NCI-H1436 (cell line): ENCODE measurements at places on chromosomes 1 and 21.
A peak's percentile ranks its signal among the peaks of the same experiment; 100 is the strongest.

GRCh38 chr1:48676376-48676775 lies 100.3 kb downstream of the BEND5 start:
- no peak for DNase-seq

- DNase-seq = no peak
Observed at GRCh38 chr1:208829595-208829994, 585.4 kb upstream of the PLXNA2 start.

DNA sequence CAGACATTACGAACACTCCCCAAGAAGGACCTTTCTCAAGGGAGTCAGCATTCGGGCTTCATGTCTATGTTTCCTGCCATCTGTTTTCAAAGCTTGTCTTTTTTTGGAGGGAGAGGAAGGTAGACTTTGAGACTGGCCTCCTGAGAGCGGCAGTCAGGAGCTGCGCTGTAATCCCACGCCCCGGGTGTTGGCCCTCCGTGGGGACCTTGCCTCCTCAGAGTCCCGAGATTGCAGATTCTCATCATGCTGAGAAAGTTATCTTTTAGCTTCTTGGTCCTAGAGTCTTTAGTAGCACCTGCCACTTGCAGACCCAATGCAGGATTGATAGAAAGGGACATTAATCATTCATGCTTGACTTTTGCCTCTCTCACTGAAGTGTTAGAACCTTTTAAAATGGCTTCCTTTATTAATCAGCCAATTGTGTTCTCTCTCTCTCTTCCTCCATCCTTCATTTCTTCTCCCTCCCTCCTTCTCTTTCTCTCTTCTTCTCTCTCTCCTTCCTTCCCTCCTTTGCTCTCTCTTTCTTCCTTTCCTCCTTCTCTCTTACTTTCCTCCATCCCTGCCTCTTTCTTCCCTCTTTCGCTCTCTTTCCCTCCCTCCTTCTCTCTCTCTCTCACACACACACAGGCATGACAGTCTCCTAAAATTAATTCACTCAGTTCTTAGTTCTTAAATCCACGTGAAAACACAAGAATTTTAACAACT lies 25.2 kb upstream of the GNPAT start:
- DNase-seq = no peak

GRCh38 chr1:21931171-21932093 lies 5.7 kb downstream of the HSPG2 start:
- no peak for DNase-seq

GRCh38 chr1:65420590-65421350 lies at the start of the genes LEPR and LEPROT:
Gene LEPR (plus strand): TSS chr1:65420668. CDS start chr1:65565566, 144,898 bp downstream.
Gene LEPROT (plus strand): TSS chr1:65420668. CDS start chr1:65420725, 57 bp downstream.
- no peak for DNase-seq

DNA sequence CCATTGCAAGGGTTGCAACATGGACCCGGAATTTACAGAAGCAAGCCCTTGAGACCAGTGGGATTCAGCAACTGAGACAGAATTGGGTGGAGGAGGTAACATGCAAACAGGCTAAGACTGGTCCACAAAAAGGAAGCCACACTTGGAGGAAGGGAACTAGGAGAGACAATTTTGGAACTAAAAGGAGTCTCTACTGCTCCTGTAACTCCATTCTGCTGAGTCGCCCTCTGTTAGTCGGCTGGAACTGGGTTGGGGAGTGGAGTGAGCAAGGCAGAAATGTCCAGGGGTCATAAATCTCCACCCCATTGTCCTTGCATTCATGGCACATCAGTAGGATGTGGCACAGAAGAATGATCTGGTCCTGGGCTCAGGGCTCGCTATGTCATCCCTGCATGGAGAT lies 5.1 kb downstream of the LAMB3 start:
- no peak for DNase-seq

- DNase-seq = no peak
Observed at GRCh38 chr1:52970149-52970548, 43.1 kb downstream of the SCP2 start.

- DNase-seq = no peak
Observed at GRCh38 chr1:36203554-36204346, 20.5 kb upstream of the THRAP3 start.

DNA sequence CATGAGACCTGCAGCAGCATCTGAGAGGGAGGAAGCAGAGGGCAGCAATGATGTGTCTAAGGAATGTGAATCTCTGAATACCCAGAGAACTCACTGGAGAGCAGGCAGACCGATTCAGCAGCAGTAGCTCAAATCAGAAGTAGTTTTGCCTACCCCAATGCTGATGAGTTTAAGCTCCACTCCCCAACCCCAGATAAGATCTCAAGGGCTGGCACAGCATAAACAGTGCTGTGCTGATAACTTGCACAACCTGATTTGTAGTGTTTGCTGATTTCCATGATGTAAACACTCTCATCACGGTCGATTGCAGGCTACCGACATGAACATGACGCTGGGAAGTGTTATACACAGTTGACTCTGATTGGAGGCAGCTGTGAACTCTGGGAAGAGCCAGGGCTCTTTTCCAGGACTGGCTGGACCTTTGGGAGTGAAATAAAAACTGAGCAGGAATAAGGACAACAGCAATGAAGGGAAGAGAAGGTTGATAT lies 11.2 kb upstream of the HMGCS2 start:
- no peak for DNase-seq

DNA sequence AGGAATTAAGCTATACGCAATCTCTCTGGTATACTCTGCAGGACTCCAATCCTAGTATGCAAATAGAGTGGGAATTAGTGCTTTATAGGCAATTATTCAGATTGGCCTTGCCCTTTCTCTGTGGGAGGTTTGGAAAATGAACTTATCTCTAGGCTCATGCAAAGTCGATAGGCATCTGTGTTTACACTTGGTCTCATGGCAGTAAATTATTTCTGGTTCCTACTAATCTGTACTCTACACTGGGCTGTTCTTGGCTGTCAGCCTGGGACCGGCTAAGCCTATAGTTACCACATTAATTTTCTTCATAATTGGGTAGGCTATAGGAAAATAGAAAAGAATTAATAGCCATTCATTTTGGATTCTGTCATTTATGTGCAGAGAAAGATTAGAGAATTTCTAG lies 544.6 kb downstream of the AMY1C start:
- peak; percentile 13 for DNase-seq

GRCh38 chr1:103156966-103157365 lies 48.6 kb upstream of the COL11A1 start:
- DNase-seq = no peak

- DNase-seq = no peak
Observed at GRCh38 chr1:145961425-145962156, 2.8 kb downstream of the ANKRD34A start.

- no peak for DNase-seq
Observed at GRCh38 chr1:96660503-96660902, 61.1 kb upstream of the PTBP2 start.

DNA sequence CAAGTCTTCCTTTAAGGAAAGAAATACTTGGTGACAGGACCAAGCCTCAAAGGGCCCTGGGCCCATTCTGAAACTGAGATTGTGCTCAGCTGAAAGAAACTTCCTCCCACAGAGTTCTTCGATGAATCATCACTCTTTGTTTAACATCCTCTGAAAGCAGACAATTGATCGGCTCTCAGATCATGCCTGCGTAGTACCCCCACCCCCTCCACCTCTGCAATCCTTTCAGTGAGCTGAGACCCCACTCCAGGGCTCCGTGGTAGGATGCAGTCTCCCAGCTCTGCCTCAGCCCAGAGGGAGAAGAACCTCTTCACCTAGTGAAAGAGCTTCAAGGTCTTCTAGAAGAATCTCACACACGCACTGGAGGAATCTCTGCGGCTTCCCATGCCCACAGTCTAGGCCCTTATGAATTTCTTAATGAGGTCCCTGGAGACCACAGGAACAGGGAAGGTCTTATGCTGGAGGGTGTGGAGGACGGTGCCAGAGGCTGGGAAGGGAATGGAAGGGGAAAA lies 104.9 kb upstream of the SOD1 start:
- DNase-seq = no peak

GRCh38 chr1:244968471-244968871 lies 104.1 kb upstream of the HNRNPU start:
- DNase-seq = no peak

DNA sequence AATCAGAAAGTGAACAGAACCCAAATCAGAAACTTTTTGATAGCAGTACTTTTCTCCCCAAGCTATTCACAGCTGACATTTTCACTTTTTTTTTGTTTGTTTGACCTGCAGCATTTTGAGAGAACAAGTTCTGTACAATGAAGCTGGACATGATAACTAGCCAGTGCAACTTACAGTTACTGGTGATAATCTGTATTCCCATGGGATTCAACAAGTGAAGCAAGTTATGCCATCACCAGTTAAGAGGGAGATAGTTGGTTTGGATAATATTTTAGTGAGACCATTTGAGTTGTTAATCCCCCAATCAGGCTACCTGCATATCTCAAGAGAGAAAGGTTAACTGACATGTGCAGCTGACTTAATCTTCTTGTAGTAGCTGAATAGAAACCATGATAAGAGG lies 18.1 kb downstream of the SON start:
- DNase-seq = no peak

DNA sequence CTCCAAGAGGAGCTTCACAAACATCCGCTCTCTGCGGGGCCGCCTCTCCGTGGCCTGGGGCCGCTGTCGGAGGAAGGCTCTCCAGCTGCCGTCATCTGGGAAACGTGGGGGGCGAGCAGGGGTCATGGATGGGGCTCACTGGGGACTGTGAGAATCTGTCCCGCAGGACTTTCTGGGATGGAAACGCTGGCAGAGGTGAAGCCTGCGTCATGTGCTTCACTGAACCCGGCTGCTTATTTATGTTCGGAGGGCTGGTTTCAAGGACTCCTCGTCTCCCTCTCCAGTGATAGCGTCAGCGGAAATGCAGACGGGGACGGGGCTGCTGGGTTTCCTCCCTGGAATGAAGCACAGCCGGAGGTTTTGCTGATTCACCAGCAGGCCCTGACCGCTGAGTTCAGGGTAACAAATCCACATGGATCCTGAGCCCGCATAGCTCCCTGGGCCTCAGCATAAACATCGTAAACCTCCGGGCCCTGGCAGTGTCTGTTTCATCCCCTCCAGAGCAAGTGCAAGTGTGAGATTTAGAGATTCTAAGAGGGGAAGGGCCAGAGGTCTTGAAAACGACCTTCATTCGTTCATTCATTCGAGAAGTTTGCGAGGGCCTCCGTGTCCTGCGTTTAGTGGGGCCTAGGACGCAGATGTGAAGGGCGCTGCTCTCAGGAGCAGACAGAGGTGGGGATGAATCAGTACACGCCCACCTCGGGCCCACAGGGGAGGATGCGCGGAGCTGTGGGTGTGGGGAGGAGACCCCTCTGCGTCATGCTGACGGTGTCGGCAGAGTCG lies 7.0 kb upstream of the POFUT2 start:
- no peak for DNase-seq

- DNase-seq = no peak
Observed at GRCh38 chr1:104830534-104830933, 1080.8 kb downstream of the AMY1C start.

DNA sequence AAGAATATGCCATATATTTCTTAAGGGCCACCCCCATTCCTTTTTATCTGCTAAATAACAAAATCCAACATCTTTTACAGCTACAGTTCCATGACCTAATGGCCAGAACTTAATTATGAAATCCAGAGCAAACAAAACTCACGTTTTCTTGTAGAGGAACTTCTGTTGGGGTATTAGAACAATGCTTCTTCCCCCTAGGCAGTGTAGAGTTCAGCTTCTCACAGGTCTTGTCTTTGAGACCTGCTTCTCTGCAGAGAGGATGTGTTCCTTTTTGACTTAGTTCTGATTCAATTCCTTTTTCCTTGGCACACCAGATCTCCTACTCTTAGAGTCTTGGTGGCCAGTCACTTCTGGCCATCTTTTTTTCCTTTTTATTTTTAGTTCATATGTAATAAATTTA lies 22.2 kb downstream of the VAV3 start:
- DNase-seq = no peak

DNA sequence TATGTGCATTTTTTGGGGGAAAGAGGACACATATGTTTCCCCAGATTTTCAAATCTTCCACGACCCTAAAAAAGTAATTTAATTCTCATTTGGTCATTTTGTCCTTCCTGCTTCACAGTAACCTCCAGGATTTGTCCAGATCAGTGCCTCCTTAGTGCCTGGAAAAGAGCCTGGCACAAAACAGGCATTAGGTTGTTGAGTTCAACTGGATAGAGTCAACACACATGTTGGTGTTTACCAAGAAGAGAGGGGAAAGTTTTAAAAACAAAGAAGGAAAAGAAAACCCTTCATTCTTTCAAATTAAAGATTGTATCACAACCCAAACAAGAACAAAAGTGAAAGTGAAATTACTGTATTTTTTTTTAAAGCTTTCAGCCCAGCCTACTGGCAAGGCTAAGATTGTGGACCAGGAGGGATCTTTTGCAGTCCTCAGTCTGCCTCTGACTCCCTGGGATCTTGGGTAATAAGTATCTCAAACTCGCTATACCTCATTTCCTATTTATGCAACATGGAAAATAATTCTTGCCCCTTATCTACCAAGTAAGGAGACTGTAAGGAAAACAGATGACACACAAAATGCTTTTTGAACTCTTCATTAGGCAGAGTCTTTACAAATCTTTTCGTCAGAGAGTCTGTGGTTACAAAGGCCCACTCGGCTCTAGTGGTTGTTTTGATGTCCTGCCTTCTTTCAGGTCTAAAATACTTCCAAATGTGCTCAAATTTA lies 57.8 kb downstream of the ZNF281 start:
- no peak for DNase-seq
